ENCODE measurements at places on chromosomes 7 and 10.

DNA sequence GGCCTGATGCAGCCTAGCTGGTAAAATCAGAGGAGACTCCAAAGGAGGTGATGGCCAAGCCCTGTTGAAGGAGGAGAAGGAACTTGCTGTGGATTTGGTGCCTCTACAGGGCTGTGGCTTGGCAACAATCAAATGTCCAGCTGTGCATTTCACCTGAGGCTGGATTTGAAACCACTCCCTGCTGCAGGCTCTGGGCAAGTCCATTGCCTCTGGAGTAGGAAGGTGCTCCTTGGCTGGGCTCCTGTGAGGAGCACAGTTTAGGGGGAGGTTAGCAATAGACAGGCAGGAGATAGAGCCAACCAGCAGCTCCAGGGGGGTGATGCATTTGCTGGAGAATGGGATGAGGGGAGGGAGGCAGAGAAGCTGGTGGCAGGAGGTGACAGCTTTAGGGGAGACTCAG is 26.5 kb downstream of the CDH23 start:
- no peak for DNase-seq

- no peak for DNase-seq
Observed at GRCh38 chr7:23520582-23520981, 11.2 kb downstream of the TRA2A start.

DNA sequence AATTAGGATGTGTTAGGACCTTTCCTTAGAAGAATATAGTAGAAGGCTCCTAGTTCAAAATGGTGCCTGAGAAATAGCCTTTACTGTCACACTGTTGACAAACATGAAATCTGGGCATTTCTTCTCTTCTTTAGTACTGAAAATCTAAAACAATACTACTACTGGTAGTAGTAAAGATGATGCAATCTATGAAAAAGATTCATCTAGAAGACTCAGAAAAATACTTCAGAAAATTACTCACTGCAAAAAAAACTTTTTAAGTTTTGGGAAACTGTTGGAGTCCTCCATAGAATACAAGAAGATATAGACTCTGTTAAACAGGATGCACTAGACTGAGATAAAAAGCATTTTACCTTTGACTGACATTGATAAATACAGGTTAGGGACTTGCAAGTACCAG is 67.1 kb downstream of the NRF1 start:
- DNase-seq = no peak

DNA sequence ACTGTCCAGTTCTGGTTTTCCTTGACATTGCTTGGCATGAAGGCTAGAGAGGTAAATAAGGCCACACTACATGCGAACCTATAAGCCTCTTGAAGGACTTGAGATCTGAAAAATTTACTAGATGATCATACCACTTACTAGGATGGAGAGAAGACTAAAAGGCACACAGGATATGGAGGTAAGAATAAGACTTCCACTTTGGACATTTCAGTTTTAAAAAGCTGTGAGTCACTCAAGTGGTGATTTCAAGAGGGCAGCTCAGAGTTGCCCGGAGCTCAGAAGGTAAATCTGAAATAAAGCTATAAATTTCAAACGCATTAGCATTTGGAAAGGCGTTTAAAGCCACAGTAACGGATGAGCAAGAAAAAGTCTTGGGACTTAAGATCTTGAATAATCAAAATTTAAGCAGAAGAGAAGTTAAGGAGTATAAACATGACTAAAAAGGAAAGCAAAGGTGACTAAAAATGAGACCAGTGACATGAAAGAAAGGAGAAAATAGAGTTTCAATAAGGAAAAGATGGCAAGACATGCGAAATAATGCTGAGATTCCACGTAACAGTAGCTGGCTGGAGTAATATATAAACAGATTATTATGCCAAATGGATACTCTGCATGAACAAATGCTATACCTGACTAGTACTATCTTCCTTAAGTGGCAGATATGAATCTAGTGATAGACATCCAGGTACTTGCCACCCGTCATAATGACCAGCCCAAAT is 68.3 kb downstream of the SNX13 start:
- DNase-seq = no peak

DNA sequence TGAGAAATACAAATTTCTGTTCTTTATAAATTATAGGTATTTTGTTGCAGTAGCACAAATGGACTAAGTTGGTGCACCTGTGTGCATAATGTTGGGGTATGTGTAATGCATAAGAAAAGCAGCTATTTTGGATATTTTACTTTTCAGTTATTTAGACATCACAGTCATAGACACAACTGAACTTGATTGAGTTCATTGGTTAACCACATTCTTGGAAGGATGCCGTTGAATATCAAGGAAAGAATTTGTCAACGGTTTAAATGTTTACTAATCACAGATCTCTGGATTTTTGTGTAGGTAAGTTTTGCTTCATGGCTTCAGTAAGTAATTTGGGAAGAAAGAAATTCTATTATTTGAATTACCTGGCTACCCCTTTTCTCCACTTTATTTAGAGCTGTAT is 4.1 kb downstream of the OTUD1 start:
- no peak for DNase-seq

GRCh38 chr7:1851721-1852516 is 181.8 kb downstream of the ELFN1 start:
- no peak for DNase-seq

DNA sequence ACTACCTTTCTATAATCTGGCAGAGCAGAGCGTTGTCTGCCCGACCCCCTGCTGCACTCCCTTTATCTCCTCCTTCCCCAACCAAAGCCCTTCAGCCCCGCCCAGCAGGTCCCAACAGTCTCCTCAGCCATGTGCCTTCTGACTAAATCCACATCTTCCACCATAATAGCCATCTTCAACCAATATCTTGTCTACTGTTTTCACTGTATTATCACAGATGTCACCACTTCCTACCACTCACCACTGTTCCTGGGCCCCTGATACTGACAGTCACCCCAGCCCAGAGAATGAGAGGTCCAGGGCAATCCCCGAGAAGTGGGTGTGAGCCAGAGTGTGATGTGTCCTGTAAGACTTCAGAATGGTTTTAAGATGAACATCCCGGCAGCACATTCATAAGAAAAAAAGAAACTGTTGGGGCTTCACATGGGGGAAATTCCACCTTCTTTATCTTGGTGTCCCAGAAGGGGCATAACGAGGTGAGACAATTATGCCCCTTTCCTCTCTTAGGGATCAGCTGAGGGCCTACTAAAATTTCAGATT is 25.3 kb downstream of the CCDC6 start:
- DNase-seq = no peak

DNA sequence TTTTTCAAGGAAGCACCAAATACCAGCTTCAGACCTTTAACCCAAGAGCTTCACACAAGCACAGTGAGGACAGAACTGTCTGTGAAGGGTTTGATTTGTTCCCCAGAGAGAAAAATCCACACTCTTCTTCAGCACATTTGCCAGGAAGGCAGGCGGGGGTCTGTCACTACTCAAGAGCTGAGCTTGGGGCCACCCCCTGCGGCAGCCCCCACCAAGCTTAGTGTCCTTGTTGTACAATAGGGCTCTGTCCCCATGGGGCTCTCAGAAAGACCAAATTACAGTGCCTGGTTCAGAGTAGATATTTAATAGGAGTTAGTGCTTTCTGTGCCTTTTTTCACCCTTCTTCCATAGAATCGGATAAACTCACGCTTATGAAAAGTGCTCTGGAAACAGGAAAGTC is 12.4 kb downstream of the ECHDC3 start:
- DNase-seq = no peak

DNA sequence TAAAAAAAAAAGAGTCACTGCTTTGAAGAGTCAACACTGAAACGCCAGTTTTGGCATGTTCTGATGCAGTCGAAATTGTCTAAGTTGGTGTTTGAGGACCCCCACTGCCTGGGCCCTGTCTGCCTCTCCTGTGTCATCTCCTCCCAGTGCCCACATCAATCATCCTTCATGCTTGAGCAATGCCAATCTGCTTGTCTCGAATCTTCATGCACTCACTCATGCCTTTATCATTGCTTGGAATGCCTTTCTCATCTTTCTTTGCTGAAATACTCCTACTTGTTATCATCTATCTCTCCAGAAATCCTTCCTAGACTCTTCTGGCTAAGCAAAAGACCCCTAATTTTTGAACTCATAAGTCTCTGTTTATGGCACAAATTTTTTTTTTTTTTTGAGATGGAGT is 42.1 kb upstream of the PLPP4 start:
- DNase-seq = no peak

DNA sequence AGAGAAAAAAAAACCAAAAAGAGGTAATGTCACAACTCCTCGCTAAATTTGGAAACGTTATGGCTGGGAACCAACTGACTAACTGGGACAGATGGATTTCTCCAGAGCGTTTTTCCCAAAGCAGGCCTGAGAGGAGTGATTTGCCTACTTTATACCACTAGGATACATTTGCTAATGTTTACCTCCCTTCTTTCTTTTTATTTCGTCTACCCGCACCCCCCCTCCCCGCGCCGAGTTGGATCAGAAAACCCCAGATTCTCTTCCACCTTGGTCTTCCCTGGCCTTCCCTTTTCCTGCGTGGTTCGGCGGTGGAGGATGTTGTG is 7.2 kb downstream of the CPA2 start:
- no peak for DNase-seq

DNA sequence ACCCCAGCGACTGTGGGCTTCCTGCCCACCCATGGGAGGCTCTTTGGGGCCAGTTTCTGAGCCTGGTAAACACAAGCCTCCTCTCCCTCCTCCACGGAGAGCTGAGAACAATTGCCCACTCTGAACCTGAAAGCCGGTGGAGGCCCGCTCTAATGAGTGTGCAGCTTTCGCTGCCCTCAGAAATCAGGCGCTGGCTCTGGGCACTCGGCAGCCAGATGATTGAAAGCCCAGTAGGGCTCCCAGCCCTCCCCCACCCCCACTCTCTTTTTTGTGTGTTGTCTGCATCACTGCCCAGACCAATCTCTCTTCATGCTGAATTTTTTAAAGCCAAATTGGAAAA is 438.9 kb downstream of the RPS24 start:
- no peak for DNase-seq

DNA sequence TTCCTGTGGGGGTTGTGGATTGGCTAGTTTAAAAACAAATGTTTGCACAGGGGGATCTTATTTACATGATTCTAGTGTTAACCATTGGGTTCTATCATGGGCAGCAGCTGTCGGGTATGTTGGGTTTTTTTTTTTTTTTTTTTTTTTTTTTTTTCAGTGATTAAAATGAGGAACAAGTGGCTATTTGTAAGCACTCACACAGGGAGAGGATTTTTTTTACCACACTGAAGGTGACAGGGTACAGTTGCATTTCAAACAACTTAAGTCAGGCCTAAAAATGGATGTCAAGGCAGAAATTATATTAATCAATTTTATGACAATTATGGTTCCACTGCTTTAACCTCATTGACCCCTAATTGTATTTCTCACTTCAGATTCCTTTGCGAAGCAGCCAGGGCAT is 92.8 kb downstream of the CD36 start:
- DNase-seq = no peak

GRCh38 chr10:102335184-102335583 is 60.3 kb upstream of the NFKB2 start:
- DNase-seq = no peak

GRCh38 chr10:73889014-73889413 is 14.7 kb upstream of the CAMK2G start:
- DNase-seq = no peak

- no peak for DNase-seq
Observed at GRCh38 chr7:158001621-158002320, 585.9 kb downstream of the PTPRN2 start.

DNA sequence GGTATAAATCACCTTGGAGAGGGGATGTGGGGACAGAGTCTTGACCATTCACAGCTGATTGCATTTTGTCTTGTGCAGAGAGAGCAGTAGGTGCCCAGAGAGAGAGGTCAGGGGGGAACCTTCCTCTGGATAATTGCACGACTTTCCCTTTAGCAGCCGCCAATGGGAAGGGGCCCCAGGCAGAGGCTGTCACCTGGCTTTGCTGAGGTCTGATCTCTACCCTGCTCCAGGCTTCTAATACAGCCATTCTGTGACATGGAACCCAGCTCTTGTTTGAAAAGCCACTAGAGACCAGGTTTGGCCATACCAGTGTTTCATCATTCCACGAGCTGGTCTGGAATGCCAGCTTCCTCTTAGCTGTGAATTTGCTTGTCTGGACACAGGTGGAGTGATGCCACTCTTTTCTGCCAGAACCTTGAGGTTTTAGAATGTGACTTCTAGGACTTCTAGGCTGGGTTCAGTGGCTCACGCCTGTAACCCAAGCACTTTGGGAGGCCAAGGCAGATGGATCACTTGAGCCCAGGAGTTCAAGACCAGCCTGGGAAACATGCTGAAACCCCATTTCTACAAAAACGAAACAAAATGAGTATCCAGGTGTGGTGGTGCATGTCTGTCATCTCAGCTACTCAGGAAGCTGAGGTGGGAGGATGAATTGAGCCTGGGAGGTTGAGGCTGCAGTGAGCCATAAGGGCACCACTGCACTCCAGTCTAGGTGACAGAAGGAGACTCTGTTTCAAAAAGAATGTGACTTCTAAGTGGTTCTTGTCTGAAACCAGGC is 159.9 kb downstream of the CAMK1D start:
- DNase-seq = no peak

- DNase-seq = no peak
Observed at GRCh38 chr7:74225400-74225799, 15.6 kb downstream of the LAT2 start.

- no peak for DNase-seq
Observed at GRCh38 chr10:99369551-99369950, 40.4 kb downstream of the CNNM1 start.

GRCh38 chr10:126843299-126843934 is 61.8 kb upstream of the DOCK1 start:
- no peak for DNase-seq

- DNase-seq = no peak
Observed at GRCh38 chr10:114102256-114102655, 58.6 kb downstream of the ADRB1 start.

- no peak for DNase-seq
Observed at GRCh38 chr7:112205343-112206237, 609 bp downstream of the DOCK4 start.

- no peak for DNase-seq
Observed at GRCh38 chr7:27955596-27955995, 215.6 kb downstream of the TAX1BP1 start.

DNA sequence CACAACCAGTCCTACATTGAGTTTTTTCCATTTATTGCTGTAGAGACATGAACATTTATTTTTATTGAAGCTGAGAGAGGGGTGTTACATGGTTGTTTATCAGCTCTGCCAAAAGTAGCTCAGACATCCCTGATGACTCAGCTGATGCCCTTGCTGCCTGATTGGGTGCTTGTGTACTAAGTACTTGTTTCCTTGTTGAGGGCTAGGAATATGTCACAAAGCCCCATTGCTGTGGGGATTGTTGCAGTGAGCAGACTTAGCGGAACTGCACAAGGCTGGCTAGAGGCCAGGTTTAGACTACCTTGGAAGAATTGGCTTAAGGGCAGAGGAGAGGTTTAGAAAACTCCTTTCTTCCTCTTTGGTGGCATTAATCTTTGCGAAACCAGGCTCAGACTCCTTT is 110.6 kb downstream of the AUTS2 start:
- no peak for DNase-seq

GRCh38 chr10:34244756-34245484 is 570.2 kb downstream of the PARD3 start:
- no peak for DNase-seq
